Left cardiac atrium (tissue), 4 donors: ENCODE measurements at places on chromosomes 7 and 10.

DNA sequence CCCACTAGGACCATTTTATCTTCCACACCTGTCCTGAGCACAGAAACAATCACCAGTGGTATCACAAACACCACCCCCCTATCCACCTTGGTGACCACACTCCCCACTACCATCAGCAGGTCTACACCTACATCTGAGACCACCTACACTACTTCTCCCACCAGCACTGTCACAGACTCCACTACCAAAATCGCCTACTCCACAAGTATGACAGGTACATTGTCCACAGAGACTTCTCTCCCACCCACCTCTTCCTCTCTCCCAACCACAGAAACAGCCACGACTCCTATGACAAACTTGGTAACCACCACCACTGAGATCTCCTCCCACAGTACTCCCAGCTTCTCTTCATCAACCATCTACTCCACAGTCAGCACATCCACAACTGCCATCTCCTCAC is 3.3 kb downstream of the MUC3A start:
- no peak for DNase-seq

DNA sequence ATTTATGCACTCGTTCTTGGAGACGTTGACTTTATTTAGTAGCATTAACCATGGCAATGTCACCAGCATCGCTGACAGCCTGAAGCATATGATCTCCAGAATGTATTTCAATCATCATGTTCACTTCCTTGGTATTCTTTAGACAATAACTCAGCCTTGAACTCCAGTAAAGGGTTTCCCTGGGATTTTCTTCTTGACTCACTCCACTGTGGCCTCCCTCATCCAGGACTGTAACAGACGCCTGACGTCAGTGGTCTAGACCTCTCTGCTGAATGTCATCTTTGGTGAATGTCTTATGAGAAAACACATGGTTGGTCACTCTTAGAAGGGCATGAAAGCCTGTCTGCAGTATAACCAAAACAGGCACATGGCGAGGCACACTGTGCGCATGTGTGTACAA is 64.4 kb downstream of the EGFR start:
- DNase-seq, result no peak

DNA sequence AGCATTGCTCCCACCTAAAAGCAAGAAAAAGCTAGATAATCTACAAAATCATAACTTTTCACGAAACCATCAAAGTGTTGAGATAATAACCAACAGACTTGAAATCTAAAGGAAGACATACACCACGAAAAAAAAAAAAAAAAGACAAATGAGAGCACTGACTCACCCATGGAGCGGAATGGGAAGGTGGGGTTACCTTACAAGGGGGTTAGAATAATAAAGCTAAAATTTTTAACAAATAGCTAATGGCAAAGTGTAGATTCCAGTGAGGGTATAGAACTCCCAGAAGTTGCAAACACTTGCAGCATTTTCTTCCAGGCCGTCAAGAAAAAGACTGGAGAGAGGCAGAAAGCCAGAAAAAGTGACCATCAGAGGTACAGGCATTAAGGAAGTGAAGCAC is 27.2 kb downstream of the IPMK start:
- DNase-seq, result no peak

GRCh38 chr7:31437250-31437865 is 76.5 kb upstream of the ITPRID1 start:
- DNase-seq, result no peak

DNA sequence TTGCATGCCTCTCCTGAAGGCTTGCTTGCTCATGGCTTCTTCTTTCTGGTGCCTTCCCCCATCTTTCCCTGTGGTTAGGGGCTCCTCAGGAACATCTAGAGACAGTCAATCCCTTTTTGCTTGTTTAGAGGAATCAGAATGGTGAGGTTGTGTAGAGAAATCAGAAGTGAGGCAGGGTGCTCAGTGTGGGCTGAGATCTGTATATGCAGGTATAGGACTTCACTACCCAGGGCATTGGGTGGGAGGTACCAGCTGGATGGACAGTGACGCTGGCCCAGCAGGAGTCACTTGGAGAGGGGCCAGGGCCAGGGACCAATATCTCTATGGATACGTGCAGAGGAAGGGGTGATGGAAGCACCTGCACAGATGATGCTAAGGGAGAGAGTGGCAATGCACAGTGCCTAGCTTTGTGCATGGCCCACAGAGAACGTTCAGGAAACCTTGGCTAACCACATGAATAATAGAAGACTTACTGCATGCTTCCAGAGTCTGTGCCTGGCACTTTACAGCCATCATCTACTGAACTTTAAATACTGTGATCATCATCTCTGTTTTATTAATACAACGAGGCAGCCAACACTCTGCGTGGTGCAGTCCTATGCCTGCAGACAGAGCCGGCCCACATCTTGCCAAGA is 255.2 kb downstream of the ABCA13 start:
- no peak for DNase-seq

GRCh38 chr10:21293518-21294356 is 231.7 kb downstream of the SKIDA1 start:
- DNase-seq, result no peak

GRCh38 chr7:92623544-92623943 is 33.4 kb upstream of the FAM133B start:
- DNase-seq, result no peak

GRCh38 chr10:119700321-119700954 is 25.4 kb upstream of the INPP5F start:
- no peak for DNase-seq

DNA sequence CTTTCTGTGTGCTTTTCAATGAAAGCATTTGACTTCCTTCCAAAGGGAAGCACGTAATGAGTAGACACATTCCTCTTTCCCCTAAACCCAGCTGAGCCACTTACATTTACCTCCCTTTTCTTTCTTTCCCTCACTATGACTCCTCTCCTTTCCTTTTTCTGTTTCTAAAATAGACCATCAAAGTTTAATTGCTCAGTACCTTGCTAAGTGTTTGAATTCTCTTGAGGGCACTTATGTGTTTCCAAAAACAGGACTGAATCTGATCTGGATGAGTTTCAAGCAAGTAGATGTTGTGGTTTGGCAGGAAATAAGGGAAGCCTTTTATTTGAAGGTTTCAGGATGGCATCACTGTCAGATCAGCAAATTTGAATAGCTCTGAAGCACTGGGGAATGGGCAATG is 396.2 kb downstream of the REEP3 start:
- DNase-seq, result no peak

GRCh38 chr10:17585016-17585415 is 32.2 kb downstream of the HACD1 start:
- DNase-seq, result no peak

- DNase-seq, result no peak
These were observed 61.9 kb downstream of the AP3M1 start for GRCh38 chr10:74088722-74089121.

- DNase-seq, result no peak
These were observed 99.4 kb downstream of the GRM8 start for GRCh38 chr7:127153315-127153714.

GRCh38 chr7:107032720-107033438 is 11.6 kb upstream of the PRKAR2B start:
- DNase-seq, result no peak

GRCh38 chr7:134535272-134535918 is 8.0 kb downstream of the AKR1B10 start:
- DNase-seq, result no peak

- DNase-seq, result no peak
These were observed 580.1 kb downstream of the CCSER2 start for GRCh38 chr10:84908491-84908890.

GRCh38 chr7:96658022-96658412 is 51.6 kb downstream of the SEM1 start:
- DNase-seq, result no peak

DNA sequence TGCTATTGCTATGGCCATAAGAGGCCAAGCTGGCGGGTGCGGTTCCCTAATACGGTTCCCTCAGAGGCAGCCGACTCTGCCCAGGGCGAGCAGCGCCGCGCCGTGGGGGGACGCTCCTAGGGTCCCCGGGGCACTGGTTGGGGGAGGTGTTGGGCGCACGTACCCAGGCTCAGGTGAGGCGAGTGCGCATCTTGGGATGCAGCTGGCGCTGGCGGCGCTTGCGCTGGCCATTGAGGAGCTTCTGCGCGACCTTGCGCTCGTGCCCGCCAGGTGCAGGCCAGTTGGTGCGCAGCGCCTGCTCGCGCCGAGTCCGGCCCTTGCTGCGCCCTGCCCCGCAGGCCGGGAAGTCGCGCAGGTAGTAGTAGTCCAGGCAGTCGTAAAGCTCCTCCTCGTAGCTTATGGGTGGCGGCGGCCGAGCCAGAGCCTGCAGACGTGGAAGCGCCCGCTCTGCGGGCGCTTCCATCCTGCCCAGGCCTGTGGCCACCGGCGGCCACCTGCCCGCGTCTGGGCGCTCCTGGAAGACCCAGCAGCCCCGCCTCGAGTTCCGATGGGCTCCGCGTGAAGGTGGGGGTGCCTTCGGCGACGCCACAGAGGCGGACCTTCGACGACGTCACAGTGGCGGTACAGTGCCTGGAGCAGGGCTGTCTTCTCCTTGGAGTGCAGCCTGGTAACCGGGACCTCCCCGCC is at the start of gene NUPR2:
Gene NUPR2 (minus strand): TSS at position 566 of the 687 bp plus-strand sequence. CDS start 103 bp downstream, at position 463.
- DNase-seq, result no peak

- no peak for DNase-seq
These were observed 74.8 kb upstream of the GPR37 start for GRCh38 chr7:124840435-124840834.

DNA sequence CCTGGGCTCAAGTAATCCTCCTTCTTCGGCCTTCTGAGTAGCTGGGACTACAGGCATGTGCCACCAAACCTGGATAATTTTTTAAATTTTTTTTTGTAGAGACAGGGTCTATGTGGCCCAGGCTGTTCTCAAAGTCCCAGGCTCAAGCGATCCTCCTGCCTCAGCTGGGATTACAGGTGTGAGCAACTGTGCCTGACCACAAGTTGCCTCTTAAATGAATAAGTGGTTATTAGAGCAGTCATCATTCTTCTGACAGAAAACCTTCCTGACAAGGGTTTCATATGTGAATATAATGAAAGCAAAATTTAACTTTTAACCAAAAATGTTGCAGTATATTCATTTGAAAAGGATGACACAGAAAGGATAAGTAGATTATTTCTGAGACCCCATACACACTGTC is 532.5 kb downstream of the GRM8 start:
- DNase-seq, result no peak

GRCh38 chr7:11557627-11558026 is 274.4 kb downstream of the THSD7A start:
- DNase-seq, result no peak

GRCh38 chr10:131098416-131098952 is 213.0 kb downstream of the TCERG1L start:
- DNase-seq, result no peak

DNA sequence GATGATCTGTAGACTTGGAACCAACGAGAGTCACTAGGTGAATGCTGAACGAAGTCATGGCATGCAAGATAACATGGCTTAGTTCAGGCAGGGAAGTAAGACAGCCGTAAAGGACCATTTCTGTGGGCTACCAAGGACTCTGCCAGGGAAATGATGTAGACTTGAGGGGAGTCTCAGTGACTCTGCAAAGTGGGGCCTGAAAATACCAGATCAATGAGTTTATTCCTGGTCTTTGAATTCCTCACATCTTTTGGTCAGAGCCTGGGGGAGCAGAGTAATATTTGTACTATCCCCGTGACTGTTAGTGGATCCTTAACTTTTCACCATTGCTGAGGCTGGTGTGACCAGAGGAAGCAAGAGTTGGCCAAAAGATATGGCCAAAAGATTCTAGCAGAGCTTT is 60.7 kb upstream of the INHBA start:
- no peak for DNase-seq

DNA sequence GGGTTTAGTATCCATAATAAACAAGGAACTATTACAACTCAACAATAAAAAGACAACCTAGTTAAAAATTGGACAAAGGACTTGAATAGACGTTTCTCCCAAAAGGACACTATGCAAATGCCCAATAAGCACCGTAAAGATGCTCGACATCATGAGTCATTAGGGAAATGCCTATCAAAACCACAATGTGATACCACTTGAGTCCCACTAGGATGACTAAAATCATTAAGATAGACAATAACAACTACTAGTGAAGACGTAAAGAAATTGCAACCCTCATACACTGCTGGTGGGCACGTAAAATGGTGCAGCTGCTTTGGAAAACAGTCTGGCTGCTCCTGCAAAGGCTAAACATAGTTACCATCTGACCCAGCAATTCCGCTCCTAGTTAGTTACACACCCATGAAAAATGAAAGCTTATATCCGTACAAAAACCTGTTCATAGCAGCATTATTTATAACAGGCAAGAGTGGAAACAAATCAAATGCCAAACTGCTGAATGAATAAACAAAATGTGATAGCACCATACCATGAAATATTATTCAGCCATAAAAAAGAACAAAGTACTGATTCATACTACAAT is 17.3 kb downstream of the CCDC3 start:
- DNase-seq, result no peak

- DNase-seq, result no peak
These were observed 4.6 kb downstream of the TRAPPC14 start for GRCh38 chr7:100153708-100154535.

- DNase-seq, result no peak
These were observed 80.9 kb upstream of the CDK6 start for GRCh38 chr7:92917230-92917629.

- DNase-seq, result no peak
These were observed 17.3 kb upstream of the ADGRA1 start for GRCh38 chr10:133070405-133070804.

GRCh38 chr10:30058570-30059132 is 735 bp downstream of the JCAD start:
- no peak for DNase-seq

DNA sequence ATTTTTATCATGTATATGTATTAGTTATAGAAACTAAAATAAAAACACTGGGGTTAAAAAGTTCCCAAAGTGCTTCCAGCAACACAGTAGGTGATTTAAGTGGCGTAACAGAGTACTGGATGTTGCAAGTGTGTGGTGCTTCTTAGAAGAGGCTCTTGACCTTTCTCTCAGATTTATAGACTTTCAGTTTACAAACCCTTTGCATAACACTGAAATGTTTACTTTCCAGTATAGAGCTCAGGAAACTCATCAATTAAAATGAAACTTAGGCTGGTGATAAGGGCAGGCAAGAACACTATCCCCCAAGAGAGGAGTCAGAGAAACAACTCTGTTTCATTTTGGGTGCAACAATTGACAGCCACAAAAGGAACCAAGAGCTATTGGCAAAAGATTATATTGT is 27.5 kb upstream of the SMC3 start:
- no peak for DNase-seq

- DNase-seq, result no peak
These were observed 172.0 kb downstream of the DGKI start for GRCh38 chr7:137674551-137675409.

DNA sequence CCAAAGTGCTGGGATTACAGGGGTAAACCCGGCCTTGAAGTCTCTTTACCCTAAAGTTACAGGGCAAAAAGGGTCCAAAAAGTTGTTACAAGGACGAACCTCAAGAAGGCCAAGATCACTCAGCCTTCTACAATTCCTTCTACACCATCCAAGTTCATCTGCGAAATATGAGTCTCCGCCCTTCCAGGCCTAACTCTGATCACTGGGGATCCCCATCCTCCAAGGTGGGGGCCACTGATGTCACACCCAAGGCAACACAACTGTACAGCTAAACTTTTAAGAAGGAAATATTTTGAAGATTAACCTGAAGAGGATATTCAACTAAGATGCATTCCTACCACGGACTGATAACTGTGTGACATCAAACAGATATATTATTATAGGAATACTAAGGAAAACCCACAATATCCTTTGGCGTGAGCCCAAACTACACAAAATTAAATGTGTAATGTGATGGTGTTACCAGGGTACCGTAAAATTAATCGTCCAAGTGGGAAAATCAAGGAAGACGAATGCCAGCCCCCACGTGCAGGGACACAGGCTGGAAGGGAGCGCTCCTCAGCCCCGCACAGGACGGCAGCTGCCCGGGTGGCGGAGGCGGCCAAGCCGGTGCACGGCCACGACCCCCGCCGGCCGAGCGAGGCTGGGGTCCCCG is 1.0 kb downstream of the PAXIP1 start:
- DNase-seq, result no peak
